ENCODE measurements at places on chromosomes 1 and 21. TPM values are rescaled to one million over a fixed set of nuclear protein-coding genes. Genes with fewer than 3 reads are reported as not detected.

Gene MATN1
- polyA plus RNA-seq, result 0.21 TPM

DNA sequence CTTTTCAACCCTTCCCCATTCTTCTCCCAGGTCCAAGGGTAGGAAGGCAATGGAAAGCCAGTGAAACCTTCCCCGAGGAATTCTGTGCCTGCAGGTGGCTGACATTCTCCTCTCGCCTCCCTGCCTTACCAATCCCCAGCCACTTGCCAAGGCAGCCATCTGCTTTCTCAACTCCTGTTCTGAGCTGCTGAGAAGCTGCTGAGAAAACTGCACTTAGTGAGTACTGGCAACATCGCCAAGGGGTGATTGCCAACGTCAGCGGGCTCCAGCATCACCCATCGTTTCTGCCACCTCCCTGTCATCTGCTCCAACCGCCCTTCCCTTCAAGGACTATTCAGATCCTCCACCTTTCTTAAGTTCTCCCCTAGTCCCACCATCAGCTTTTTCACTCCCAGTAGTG is 106.0 kb downstream of the PTPRU start:
- H3K36me3 ChIP-seq, result no peaks in the 10 kb centered on the region
- peak overlapping the region; percentile 30 for H3K27ac ChIP-seq
- H3K4me1 ChIP-seq, result no peaks in the 10 kb centered on the region
- no peak overlapping the region for H3K4me3 ChIP-seq
- peaks cover 53% of the 10 kb centered on the region for H3K27me3 ChIP-seq

DNA sequence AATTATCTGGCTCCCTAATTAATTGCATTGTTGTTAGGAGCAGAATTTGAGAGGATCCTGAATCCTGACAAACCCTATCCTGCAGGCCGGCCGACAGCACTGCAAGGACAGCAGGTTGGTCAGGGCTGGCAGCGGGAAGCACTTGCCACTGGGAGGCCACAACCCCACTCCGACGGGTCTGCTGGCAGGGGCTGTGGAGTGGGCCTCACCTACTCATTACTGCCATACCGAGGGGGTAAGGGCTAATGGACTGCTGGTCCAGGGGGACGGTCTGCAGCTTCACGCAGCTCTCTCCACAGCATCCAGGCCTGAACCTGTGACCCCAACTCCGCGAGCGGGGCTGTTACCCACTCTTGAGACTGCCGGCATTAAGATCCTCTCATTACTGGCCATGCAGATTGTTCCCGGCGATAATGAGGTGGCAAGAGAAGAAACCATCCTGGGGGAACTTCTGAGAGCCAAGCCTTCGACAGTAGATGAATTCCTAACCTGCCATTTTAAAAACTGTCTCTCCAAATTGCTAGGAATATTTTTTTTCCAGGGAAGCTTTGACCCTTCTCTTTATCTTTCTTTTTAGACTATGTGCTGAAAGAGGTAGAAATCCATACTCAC is 501.3 kb downstream of the OMA1 start:
- no peaks in the 10 kb centered on the region for H3K36me3 ChIP-seq
- no peaks in the 10 kb centered on the region for H3K27me3 ChIP-seq
- H3K4me1 ChIP-seq, result no peaks in the 10 kb centered on the region
- no peak overlapping the region for H3K4me3 ChIP-seq

DNA sequence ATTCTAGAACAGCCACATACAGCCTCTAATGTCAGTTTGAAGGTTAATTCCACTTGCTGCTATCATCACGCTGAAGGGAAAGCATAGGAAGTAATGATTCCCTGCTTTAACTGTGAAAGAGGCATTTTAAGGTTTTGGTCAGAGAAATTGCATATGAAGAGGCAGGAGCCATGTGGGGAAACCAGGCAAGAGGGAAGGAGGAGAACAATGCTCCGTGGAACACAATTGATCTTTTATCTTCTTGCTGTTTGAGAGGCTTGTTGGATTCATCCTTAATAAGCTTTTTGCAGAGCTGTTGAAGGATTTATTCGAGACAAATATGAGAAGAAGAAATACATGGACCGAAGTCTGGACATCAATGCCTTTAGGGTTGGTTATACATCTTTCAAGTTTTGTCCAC is 35.9 kb downstream of the SMAP2 start:
- DNase-seq, result no peak
- H3K4me3 ChIP-seq, result no peak overlapping the region
- no peaks in the 10 kb centered on the region for H3K27me3 ChIP-seq
- peaks cover 24% of the 10 kb centered on the region for H3K36me3 ChIP-seq
- H3K27ac ChIP-seq, result peak overlapping the region; percentile 16
- peaks cover 25% of the 10 kb centered on the region for H3K4me1 ChIP-seq

Gene CYP2J2
- polyA plus RNA-seq, result 0.43 TPM

- no peaks in the 10 kb centered on the region for H3K27me3 ChIP-seq
- no peak overlapping the region for H3K4me3 ChIP-seq
- peak overlapping the region; percentile 29 for H3K27ac ChIP-seq
- no peaks in the 10 kb centered on the region for H3K36me3 ChIP-seq
- peaks cover 47% of the 10 kb centered on the region for H3K4me1 ChIP-seq
Measured at GRCh38 chr21:15023776-15024175, 41.0 kb downstream of the NRIP1 start.

Gene OR2M3
- not detected for polyA plus RNA-seq

DNA sequence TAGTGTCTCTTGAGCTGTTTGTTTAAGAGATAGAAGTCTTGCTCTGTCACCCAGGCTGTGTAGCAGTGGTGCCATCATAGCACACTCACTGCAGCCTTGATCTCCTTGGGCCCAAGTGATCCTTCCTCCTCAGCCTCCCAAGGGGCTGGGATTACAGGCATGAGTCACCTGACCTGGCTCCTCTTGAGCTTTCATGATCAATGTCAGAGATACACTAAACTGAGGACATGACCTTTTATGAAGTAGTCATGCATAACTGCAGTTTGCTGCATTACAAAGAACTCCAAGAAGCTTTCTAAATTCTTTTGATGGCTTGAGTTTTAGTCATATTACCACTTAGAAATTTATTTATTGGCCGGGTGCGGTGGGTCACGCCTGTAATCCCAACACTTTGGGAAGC is 77.7 kb downstream of the CC2D1B start:
- no peaks in the 10 kb centered on the region for H3K4me1 ChIP-seq
- no peak for DNase-seq
- H3K27ac ChIP-seq, result no peak overlapping the region
- H3K36me3 ChIP-seq, result no peaks in the 10 kb centered on the region
- H3K27me3 ChIP-seq, result no peaks in the 10 kb centered on the region
- no peak overlapping the region for H3K4me3 ChIP-seq

- no peak overlapping the region for H3K4me3 ChIP-seq
- no peak for DNase-seq
- H3K27me3 ChIP-seq, result no peaks in the 10 kb centered on the region
- no peaks in the 10 kb centered on the region for H3K4me1 ChIP-seq
Measured at GRCh38 chr1:39757501-39757900, 13.6 kb downstream of the OXCT2 start.

Gene PLA2G2C
- polyA plus RNA-seq, result not detected

- H3K4me3 ChIP-seq, result no peak overlapping the region
- H3K4me1 ChIP-seq, result no peaks in the 10 kb centered on the region
- DNase-seq, result no peak
- H3K27ac ChIP-seq, result no peak overlapping the region
- peaks cover 19% of the 10 kb centered on the region for H3K27me3 ChIP-seq
Measured at GRCh38 chr1:100614570-100614969, 76.6 kb downstream of the GPR88 start.

Gene FMO1
- 0.84 TPM for polyA plus RNA-seq

DNA sequence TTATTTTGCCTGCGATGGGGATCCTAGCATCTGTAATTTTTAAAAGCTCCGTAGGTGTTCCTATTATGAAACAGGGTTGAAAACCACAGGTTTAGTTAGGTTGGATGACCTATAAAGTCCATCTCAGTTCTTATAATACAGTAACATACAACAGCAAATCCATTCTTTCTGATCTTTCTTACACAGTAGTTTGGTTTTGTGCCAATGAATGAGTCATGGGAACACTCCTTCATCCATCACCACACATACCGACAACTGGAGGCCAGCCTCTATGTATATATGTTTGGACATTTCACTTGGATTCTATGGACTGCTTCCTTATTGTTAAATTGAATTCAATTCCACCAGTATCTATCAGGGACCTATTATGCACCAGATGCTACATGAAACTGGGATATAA is 118.4 kb upstream of the L1TD1 start:
- H3K36me3 ChIP-seq, result peaks cover 6% of the 10 kb centered on the region
- DNase-seq, result no peak
- no peaks in the 10 kb centered on the region for H3K4me1 ChIP-seq
- H3K27ac ChIP-seq, result no peak overlapping the region
- H3K4me3 ChIP-seq, result no peak overlapping the region

Gene ASAP3
- not detected for polyA plus RNA-seq

Gene RASAL2
- polyA plus RNA-seq, result 0.43 TPM

Gene ANKRD34A
- polyA plus RNA-seq, result 0.15 TPM

- no peaks in the 10 kb centered on the region for H3K36me3 ChIP-seq
- no peak overlapping the region for H3K4me3 ChIP-seq
- H3K27ac ChIP-seq, result no peak overlapping the region
- DNase-seq, result no peak
- H3K27me3 ChIP-seq, result no peaks in the 10 kb centered on the region
- H3K4me1 ChIP-seq, result peaks cover 34% of the 10 kb centered on the region
Measured at GRCh38 chr1:161737625-161738024, 12.0 kb upstream of the DUSP12 start.

- H3K4me3 ChIP-seq, result peak overlapping the region; percentile 81
- H3K27ac ChIP-seq, result peak overlapping the region; percentile 97
- peaks cover 97% of the 10 kb centered on the region for H3K4me1 ChIP-seq
- no peaks in the 10 kb centered on the region for H3K27me3 ChIP-seq
- H3K36me3 ChIP-seq, result peaks cover 40% of the 10 kb centered on the region
Measured at GRCh38 chr1:42937141-42937696, 21.4 kb downstream of the SLC2A1 start.

Gene TLCD4
- 1.0 TPM for polyA plus RNA-seq

Gene FMO3
- not detected for polyA plus RNA-seq

- H3K4me1 ChIP-seq, result no peaks in the 10 kb centered on the region
- H3K27me3 ChIP-seq, result peaks cover 39% of the 10 kb centered on the region
- no peak for DNase-seq
- H3K27ac ChIP-seq, result no peak overlapping the region
- no peak overlapping the region for H3K4me3 ChIP-seq
Measured at GRCh38 chr1:53112271-53112774, 30.1 kb downstream of the SLC1A7 start.

DNA sequence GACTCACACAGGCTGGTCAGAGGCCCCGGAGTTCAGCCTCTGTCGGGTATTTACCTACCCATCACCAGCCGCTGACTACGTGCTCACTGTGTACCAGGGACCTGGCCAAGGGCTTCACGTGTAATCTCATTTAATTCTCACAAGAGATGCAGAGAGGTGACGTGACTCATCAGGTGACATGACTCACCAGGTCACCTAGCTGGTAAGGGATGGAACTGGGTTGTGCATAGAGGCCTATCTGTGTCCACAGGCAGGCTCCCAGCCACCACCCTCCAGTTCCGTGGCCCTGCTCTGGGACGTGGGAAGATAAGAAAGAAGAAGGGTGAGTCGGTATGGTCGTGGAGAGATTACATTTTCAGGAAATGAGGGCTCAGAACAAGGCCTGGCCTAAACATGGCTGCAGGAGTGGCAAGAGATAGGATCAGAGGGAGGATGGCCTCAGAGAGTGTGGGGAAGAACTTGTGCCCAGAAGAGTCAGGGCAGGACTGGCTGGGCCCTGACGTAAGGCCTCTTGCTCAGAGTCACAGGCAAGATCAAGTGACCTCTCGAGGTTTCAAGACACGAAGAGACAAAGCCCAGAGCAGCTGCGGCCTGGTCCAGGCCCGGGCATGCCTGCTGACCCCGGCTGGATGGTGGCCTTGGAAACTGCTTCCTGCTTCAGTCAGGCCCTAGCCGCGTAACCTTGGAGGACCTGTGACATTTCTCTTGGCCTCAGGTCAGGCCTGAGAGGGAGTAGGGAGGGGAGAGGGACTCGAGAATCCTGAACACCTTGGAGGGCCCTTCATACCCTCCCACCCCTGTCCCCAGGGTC is 52.7 kb upstream of the WASF2 start:
- H3K27ac ChIP-seq, result no peak overlapping the region
- no peaks in the 10 kb centered on the region for H3K36me3 ChIP-seq
- H3K27me3 ChIP-seq, result no peaks in the 10 kb centered on the region
- peaks cover 2% of the 10 kb centered on the region for H3K4me1 ChIP-seq
- no peak for DNase-seq
- no peak overlapping the region for H3K4me3 ChIP-seq

Gene PDPN
- not detected for polyA plus RNA-seq

GRCh38 chr1:94202241-94202640 is 35.1 kb downstream of the ARHGAP29 start:
- H3K4me1 ChIP-seq, result no peaks in the 10 kb centered on the region
- DNase-seq, result no peak
- no peak overlapping the region for H3K27ac ChIP-seq

DNA sequence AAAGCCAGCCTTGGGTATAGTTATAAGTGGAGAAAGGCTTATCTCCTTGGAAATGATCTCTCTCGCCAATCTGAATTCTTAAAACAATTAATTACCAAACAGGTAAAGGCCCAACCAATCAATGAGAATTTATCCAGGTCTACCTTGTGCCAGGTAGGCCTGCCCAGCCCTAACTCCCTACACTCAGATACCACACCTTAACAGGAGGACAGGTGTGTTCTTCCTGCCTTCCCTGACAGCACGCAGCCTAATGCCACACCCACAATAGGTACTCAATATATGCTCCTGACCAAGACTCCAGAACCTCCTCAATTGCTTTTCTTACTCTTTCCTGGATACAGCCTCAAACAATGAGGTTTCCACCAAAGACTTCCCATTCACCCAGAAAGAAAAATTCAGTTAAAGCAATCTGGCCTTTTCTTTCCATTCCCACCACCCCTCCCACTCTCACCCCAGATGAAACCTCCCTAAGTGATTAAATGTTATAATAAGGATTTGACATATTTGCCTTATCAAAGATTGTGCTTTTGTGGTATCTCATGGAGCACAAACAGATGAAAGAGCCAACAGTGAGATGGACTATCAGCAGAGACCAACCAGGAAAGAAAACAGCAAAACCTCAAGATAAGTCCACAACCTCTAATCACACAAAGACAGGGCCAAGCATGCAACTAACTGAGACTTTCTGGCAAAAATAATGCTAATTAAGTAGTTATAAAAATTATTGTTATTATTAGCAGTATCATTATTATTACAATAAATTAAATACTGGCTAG is 25.6 kb downstream of the TRABD2B start:
- peaks cover 20% of the 10 kb centered on the region for H3K27me3 ChIP-seq
- no peak overlapping the region for H3K27ac ChIP-seq
- no peak for DNase-seq
- no peaks in the 10 kb centered on the region for H3K36me3 ChIP-seq
- no peaks in the 10 kb centered on the region for H3K4me1 ChIP-seq
- no peak overlapping the region for H3K4me3 ChIP-seq

DNA sequence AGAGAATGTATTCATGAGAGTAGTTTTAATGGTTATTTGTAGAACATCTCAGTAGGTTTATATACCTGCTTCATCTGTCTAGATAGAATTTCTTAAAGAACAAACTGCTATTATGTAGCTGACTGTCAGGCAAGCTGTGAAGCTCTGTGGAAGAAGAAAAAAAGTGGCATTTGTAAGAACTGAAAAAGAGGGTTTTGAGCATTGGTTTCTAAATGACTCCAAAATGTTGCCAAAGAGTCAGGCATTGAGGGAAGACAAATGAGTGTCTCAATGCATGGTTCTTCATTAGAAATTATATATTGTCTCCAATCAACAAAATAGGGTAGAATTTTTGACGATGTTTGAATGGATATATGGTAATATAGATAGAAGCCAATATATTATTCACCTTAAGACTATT is 1276.1 kb downstream of the KCNT2 start:
- no peaks in the 10 kb centered on the region for H3K4me1 ChIP-seq
- no peaks in the 10 kb centered on the region for H3K27me3 ChIP-seq
- no peaks in the 10 kb centered on the region for H3K36me3 ChIP-seq
- no peak overlapping the region for H3K4me3 ChIP-seq
- no peak for DNase-seq
- H3K27ac ChIP-seq, result no peak overlapping the region

- peaks cover 37% of the 10 kb centered on the region for H3K4me1 ChIP-seq
- no peaks in the 10 kb centered on the region for H3K36me3 ChIP-seq
- no peak overlapping the region for H3K4me3 ChIP-seq
- no peaks in the 10 kb centered on the region for H3K27me3 ChIP-seq
- H3K27ac ChIP-seq, result peak overlapping the region; percentile 36
Measured at GRCh38 chr1:231387770-231388669, 34.1 kb downstream of the EGLN1 start.
